Naive B cell (primary cell): ENCODE measurements at places on chromosomes 7 and 10.

- no peaks in the 10 kb centered on the region for H3K36me3 ChIP-seq
- H3K27ac ChIP-seq = no peak overlapping the region
- H3K4me3 ChIP-seq = no peak overlapping the region
- no peaks in the 10 kb centered on the region for H3K27me3 ChIP-seq
- H3K4me1 ChIP-seq = peaks cover 6% of the 10 kb centered on the region
Measured at GRCh38 chr7:74586258-74587175, 71.0 kb upstream of the GTF2I start.

DNA sequence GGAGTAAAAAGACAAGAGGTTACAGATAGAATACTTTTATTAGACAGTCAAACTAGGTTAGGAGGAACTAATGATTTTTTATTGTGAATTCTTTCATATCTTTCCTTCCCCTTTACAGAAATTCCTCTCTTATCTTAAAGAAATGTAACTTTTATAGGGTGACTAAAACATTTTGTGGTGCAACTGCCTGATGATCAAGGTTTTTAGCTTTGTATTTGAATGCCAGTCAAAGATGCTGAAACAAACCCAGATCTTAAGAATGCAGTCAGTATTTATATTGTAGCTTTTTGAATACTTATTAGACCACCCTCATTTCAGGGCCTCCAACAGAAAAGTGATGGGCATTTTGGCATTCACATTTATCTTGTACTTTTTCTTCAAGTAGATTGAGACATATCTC, 27.4 kb downstream of the TAX1BP1 start:
- no peak overlapping the region for H3K4me3 ChIP-seq
- no peak overlapping the region for H3K27ac ChIP-seq
- no peaks in the 10 kb centered on the region for H3K27me3 ChIP-seq
- H3K4me1 ChIP-seq = no peaks in the 10 kb centered on the region
- DNase-seq = no peak
- H3K36me3 ChIP-seq = peaks cover 8% of the 10 kb centered on the region

DNA sequence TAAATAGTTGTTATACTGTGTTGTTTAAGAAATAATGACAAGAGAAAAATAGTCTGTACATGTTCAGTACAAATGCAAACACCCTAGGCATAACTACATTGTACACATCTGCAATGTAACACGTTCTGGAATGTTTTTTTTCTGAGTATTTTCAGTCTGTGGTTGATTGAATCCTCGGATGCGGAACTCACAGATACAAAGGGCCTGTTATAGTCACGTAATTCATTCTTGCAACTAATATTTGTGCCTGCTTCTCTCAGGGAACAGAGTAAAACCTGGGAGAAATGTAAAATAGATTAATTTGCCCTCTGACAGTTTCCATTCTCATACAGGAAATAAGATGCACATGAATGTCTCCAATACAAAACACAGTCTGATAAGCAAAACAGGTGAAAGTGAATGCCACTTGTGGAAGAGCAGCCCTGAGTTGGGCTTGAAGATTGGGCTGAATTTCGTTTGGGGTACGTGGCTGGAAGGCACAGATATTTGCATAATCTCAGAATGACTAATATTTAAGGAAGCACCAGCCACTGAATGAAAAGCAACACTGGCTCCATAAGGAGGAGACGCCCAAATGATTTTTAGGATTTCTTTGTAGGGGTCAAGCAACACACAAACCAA, 19.1 kb downstream of the DENND2A start:
- peaks cover 9% of the 10 kb centered on the region for H3K4me1 ChIP-seq
- peaks cover 7% of the 10 kb centered on the region for H3K27me3 ChIP-seq
- no peak overlapping the region for H3K27ac ChIP-seq
- DNase-seq = no peak

GRCh38 chr10:103058034-103058433, 135.0 kb downstream of the NT5C2 start:
- H3K27ac ChIP-seq = no peak overlapping the region
- DNase-seq = no peak
- H3K36me3 ChIP-seq = peaks cover 15% of the 10 kb centered on the region
- H3K4me1 ChIP-seq = peaks cover 9% of the 10 kb centered on the region
- no peaks in the 10 kb centered on the region for H3K27me3 ChIP-seq
- no peak overlapping the region for H3K4me3 ChIP-seq

- DNase-seq = no peak
- peak overlapping the region; percentile 15 for H3K27ac ChIP-seq
- no peak overlapping the region for H3K4me3 ChIP-seq
- H3K36me3 ChIP-seq = no peaks in the 10 kb centered on the region
Measured at GRCh38 chr7:48384180-48384752, 213.0 kb downstream of the ABCA13 start.
